ENCODE measurements at places on chromosomes 2 and 18.

DNA sequence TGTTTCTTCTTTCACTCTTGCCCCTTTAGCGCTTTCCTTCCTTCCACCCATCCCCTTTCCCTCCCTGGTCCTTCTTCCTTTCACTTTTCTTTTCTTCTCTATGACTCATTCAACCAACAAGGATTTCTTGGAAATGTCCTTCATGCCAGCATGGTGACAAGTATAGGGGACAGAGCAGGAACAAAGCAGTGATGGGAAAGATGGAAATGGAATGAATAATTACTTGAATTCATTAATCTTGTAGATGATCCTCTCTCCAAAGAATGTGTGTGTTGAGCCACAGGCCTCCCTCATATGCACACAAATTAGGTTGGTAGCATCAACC, 1.5 kb downstream of the VAMP5 start:
- DNase-seq, result no peak

GRCh38 chr2:8544171-8544785, 137.6 kb upstream of the ID2 start:
- DNase-seq, result peak; percentile 22

- DNase-seq, result no peak
Observed at GRCh38 chr2:109349503-109350465, 220.8 kb downstream of the SH3RF3 start.

DNA sequence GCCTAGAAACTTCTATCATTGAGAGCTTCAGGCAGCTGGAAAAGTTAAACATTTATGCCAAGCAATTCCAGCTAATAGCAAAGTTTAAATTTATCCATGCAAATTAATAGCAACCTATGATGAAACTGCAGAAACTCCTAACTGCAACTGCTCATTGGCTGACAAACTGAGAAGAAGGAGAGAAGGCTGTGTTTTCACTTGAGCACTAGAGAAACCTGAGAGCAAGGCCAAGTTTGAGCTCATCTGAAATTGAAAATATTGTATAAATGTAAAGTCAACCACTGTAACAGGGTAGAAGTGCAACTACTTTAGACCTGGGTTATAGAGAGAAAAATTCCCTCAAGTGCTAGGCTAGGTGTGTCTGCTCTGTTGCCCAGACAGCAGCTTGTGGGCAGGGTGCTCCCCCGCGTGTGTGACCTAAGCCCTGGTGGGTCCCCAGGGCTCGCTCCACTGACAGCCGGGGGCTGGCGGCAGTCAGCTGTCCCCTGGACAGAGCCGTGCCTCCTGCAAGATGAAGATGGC, 50.2 kb downstream of the CABYR start:
- DNase-seq, result no peak

- DNase-seq, result no peak
Observed at GRCh38 chr18:78770139-78770822, 209.3 kb upstream of the SALL3 start.

GRCh38 chr18:59537579-59537978, 159.6 kb downstream of the CCBE1 start:
- no peak for DNase-seq

DNA sequence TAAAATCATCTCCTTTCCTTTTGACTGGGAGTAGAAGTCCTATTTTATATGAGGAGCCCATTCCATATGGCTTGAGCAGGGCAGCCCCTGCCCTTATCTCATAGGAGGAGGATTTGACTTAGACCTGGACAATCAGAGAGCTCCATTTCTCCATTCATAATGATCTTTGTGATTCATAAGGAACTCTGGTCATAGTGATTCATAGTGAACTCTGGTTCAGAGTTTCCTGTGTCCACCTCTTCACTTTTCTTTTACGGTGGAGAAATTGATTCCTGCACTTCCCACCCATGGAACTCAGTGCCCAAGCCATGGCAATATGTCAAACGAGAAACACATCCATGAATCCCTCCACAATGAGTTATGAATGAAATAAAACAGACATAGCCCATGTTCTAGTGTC, 12.8 kb upstream of the MYO3B start:
- no peak for DNase-seq

- DNase-seq, result no peak
Observed at GRCh38 chr2:239865059-239865639, 160.0 kb downstream of the NDUFA10 start.

Data from omental fat pad (tissue), 4 donors.